H1 (cell line): ENCODE measurements at places on chromosomes 4 and X. TPM values are rescaled to one million over a fixed set of nuclear protein-coding genes. Genes with fewer than 3 reads are reported as not detected.

Gene DCHS2
- polyA plus RNA-seq: 0.54 and 1.1 TPM in 2 replicates

Gene HTN3
- not detected in 2 replicates for polyA plus RNA-seq

Gene SPANXA2
- not detected in 2 replicates for polyA plus RNA-seq

Gene ART3
- 0.13 and 0.21 TPM in 2 replicates for polyA plus RNA-seq

- H3K27me3 ChIP-seq: no peaks in the 10 kb centered on the region
- H3K36me3 ChIP-seq: no peaks in the 10 kb centered on the region
- no peak overlapping the region for H3K27ac ChIP-seq
- H3K4me3 ChIP-seq: no peak overlapping the region
These were observed 52.3 kb upstream of the KLF3 start for GRCh38 chr4:38611676-38612075.
